Calu3 (cell line): ENCODE measurements at places on chromosomes 7 and 10.
A peak's percentile ranks its signal among the peaks of the same experiment; 100 is the strongest.

DNA sequence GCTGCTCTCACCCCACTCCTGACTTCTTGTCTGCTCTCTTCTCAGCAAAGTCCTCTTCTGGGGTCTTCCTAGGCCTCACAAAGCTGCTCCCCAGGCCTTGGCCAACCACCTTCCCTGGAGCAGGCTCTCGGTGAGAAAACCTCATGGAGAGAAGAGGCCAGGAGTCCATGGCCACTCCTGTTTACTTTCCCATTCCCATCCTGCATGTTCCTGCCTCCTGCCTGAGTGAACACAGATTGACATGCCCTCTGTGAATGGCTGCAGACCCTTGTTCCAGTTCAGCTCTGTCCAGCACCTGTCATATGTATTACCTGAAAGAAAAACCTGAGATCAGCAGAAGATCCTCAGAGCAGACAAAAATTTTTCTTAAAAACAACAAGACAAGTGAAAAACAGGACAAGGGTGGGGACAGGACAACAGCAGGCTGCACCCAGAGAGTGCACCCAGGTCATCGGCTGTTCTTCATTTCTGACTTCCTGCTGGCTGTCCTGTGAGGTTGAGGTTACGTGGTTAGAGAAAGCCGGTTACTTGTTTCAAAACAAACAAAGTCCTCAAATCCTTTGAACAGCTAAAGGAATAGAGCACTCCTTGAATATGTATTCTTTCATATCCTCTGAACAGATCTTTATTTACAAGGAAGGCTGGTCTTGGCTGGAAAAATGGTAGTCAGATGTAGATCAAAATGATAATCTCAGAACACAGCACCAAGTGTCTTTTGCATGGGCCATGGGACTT lies 34.0 kb upstream of the DLD start:
- no peak for DNase-seq

GRCh38 chr7:41674505-41675023 lies 28.3 kb downstream of the INHBA start:
- no peak for DNase-seq

GRCh38 chr7:113431406-113431805 lies 313.1 kb upstream of the SMIM30 start:
- DNase-seq = no peak

DNA sequence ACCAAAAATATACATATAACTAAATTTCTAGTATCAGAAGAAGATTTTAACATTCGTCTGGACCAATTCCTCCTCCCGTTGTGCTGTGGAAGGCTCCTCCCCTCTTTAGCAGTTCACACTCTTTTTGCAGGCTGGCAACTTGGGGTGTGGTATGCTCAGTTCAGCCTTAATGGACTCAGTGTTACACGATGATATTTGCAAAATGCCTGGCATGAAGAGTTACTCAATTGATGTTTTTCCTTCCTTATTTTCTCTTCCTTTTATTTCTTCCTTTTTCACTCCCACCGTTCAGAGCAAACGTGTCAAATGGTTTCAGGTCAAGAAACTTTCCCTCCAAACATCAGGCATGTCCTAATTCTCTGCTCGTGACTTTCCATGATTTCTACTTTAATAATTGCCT lies 248.3 kb downstream of the PHF14 start:
- no peak for DNase-seq

DNA sequence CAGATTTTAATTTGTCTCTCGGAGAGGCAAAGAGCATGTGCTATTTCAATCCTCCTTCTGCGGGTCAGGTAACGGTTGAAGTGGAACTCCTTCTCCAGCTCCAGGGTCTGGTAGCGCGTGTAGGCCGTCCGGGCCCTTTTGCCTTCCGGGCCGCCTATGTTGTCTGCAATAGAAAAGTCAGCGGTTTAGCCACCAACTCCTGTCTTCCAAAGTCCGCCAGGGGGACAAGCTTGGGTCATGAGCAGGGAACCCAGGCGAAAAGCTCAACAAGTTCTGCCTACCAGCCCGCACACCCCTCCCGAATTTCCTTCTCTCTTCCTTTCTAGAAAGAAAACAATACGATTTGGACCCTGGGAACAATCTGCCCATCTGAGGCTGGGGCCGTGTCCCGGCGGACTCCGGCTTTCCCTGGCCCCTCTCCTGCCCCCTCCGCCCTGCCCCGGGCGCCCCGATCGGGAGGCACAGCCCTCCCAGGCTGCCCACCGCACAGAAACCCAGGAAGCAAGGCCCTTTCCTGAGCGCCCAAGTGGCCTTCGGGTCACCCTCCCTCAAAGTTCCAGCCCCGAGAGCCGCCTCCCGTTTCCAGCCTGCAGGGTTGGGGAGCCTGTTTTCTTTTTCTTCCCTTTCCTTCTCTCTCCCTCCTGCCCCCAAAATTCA lies 1.4 kb downstream of the HOXA5 start:
- DNase-seq = no peak

DNA sequence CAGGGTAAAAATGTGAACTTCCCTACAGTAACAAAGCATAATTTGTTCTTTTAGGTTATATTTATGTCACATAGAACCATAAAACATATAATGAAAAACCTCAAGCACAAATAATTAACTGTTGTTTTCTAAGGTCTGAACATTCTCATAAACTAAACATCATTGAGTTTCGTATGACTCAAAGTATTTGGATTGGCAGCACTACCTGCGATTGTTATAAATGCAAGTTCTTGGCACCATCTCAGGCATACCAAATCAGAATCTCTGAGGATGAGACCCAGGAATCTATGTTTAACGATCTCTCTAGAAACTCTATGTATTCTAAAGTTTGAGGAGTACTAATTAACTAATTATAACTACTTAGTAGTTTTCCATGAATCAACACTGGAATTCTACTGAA lies 22.5 kb downstream of the ORC5 start:
- DNase-seq = no peak

- DNase-seq = peak; percentile 49
Observed at GRCh38 chr10:28913436-28914237, 236.3 kb downstream of the BAMBI start.

- no peak for DNase-seq
Observed at GRCh38 chr7:130152493-130153210, 52.6 kb downstream of the TMEM209 start.

DNA sequence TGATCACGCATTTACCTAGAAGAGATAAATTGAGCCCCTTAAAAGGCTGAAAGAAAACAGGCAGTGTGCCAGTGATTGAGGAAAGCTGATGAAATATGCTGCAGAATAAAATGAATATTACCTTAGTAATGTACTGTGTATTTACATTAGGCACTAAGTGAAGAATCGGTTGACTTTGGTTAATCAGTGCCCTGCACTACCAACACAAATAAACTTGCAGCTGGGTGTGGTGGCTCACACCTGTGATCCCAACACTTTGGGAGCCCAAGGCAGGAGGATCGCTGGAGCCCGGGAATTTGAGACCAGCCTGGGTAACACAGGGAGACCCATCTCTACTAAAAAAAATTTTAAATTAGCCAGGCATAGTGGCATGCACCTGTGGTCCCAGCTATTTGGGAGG lies 148.3 kb upstream of the TCF7L2 start:
- peak; percentile 28 for DNase-seq

DNA sequence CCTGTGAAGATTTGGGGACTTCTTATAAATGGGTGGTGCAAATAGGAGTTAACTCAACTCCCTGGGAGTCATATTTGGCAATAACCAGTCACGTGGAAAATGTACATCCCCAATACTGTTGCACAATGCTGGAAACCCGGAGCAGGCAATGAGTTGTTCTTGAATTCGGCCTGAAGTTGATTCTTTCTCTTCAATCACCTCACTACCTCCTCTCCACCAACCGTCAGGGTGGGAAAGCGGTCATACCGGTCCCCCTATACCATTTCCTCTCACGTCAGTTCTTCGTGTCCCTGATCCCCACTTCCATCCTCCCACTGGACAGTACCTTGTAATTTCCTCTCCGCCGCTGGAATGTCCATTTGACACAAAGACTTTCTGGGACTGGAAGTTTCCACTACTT lies 2.8 kb downstream of the GIMAP5 start:
- DNase-seq = no peak

- no peak for DNase-seq
Observed at GRCh38 chr10:34195364-34196057, 619.6 kb downstream of the PARD3 start.

- no peak for DNase-seq
Observed at GRCh38 chr10:73858013-73858708, 16.2 kb downstream of the CAMK2G start.

GRCh38 chr10:27145937-27146336 lies 8.2 kb downstream of the YME1L1 start:
- DNase-seq = no peak

GRCh38 chr7:112162142-112162766 lies 43.9 kb downstream of the DOCK4 start:
- peak; percentile 11 for DNase-seq

GRCh38 chr7:139972029-139972428 lies 90.7 kb downstream of the PARP12 start:
- no peak for DNase-seq

GRCh38 chr7:16347066-16347826 lies 74.1 kb downstream of the CRPPA start:
- no peak for DNase-seq

DNA sequence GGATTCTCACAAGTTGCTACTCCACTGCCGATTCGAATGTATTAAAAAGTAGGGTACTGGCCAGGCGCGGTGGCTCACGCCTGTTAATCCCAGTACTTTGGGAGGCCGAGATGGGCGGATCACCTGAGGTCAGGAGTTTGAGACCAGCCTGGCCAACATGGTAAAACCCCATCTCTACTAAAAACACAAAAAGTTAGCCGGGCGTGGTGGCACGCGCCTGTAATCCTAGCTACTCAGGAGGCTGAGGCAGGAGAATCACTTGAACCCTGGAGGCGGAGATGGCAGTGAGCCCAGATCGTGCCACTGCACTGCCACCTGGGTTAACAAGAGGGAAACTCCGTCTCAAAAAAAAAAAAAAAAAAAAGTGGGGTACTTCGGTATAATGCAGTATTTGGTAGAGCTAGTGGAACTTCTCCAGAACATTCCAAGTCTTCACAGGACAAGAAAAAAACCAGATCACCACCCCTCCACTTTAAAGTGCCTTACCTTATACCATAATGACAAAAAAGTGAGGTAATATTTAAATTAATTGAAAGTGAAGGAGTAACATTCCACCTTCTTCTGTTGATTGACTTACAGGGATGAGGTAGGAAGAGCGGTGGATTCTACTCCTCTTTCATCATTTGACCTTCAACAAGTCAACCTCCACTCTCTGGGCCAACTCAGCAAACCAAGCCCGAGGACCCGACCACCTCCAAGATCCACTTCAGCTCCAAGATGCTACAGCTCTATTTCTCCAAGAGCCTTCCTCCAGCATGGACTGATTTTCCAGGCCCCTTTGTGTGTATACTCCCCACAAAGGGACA lies 2.0 kb downstream of the BAZ1B start:
- DNase-seq = no peak

GRCh38 chr7:36372156-36372555 lies 17.5 kb upstream of the ANLN start:
- DNase-seq = no peak

GRCh38 chr7:41476460-41476803 lies 226.5 kb downstream of the INHBA start:
- no peak for DNase-seq

DNA sequence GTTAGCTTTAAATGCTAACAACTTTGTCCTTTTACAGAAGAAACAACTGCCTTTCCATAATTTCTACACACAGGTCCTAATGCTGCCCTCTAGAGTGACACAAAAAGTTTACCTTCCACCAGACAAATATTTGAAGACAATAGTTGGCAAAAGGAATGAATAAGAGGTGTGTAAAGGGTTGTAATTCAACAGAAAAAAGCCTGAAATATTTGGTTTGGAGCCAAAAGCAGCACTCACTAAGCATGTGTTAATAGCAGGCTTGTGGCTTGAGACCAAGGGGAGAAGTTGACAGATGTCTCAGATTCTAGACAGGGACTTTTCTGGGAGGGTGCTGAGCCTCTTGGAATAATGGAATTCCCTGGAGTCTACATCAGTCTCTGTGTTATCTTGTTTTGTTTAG lies 156.2 kb upstream of the GALNT17 start:
- DNase-seq = no peak

DNA sequence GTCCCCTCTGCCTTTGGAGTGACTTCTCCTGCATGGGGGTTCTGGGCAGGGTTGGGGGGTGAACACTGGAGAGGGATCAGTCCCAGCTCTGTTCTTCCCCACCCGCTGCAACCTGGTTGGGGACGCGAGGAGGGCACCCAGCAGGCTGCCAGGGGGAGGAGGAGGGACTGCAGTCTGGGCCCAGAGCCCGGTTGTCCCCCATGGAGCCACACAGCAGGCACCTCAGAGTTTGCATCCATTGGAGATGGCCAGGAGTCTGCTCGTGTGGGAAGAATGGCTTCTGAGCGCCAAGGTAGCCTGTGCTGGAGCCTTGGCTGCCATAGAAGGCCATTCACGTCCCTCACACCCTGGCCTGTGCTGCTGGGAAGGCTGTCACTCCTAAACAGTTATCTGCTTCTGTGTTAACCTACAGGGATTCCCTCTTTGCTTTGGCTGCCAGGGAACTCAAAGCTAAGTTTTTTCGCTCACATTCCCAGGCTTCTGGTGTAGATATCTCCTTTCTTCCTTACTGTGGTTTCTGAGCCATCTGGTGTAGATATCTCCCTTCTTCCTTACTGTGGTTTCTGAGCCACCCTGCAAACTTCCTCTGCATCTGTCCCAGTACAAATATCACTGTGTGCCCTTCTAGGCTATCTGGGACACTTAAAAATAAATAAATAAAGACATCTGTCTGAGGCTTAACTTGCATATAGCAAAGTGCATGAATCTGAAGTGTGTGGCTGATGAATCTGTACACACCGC lies 133.7 kb downstream of the LHPP start:
- DNase-seq = no peak

- DNase-seq = no peak
Observed at GRCh38 chr7:64867863-64868440, 35.1 kb upstream of the ZNF273 start.

DNA sequence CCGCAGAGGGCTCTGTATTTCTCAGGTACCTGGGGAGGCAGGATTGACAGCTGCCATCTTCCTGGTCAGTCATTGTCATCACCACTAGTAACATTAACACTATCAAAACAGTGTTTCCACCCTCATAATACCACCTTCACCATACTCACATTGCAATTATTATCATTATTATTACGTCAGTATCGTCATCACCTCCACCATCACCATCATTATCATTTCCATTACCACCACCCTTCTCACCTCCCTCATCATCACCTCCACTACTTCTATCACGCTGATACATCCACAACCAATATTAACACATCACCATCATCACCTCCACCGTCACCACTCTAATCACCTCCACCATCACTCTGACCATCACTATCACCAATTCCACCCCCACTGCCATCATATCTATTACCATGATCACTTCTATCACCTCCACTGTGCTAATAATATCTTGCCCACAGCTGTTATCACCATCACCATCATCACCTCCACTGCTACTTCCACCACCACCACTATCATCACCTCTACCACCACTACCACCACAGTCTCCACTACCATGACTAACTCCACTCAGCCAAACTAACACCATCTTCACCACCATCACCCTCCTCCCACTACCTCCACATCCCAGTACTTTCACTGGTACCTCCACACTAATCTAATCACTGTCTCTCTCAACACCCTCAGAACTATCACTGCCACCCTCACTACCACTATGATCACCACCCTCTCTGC lies 196.4 kb downstream of the RPS24 start:
- DNase-seq = no peak

GRCh38 chr7:22355620-22356009 lies 1.3 kb downstream of the RAPGEF5 start:
- DNase-seq = no peak

- DNase-seq = no peak
Observed at GRCh38 chr10:18140149-18140956, at the start of gene CACNB2. Gene CACNB2, plus strand, starts transcription at chr10:18140424.
